CD4-positive, alpha-beta T cell treated with Interleukin-10 for 1 hour (primary cell): ENCODE measurements at places on chromosomes 3 and 15.

DNA sequence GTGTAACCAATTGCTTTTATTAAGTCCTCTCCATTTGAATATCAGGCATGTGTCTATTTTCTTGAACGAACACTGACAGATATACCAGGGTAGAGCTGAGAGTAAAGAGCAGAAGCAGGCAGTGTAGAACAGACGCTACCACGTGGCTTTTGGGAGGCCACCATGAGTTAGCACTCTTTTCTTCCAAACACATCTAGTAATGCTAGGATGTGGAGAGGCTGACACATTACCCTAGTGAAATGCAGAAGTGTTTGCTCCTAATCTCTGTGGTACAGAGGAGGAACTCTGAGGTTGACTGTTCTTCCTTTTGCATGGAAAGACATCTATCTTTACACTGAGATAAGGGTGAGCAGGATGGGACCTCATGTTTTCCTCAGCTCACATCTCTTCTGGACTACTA, 216.3 kb downstream of the SATB1 start:
- DNase-seq = no peak

DNA sequence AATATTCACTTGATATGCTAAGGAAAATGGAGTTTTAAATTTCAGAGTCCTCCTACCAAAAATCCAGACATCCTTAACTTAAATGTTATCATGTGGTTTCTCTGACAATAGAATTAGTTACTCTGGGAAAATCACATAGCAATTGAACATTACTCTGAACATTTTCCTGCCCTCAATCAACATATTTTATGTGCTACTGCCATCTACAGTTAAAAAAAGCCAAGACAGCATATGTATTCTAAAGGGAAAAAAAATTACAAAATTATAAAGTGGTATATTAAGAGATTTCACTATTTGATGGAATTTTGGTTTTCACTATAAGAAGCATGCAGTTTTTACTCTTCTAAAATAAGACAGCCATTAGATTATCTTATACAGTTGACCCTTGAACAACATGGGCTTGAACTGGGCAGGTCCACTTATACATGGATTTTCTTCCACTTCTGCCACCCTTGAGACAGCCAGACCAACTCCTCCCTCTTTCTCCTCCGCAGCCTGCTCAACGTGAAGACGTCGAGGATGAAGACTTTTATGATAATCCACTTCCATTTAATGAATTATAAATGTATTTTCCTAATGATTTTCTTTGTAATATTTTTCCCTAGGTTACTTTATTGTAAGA, 122.3 kb downstream of the ATP1B3 start:
- peak; percentile 9 for DNase-seq

DNA sequence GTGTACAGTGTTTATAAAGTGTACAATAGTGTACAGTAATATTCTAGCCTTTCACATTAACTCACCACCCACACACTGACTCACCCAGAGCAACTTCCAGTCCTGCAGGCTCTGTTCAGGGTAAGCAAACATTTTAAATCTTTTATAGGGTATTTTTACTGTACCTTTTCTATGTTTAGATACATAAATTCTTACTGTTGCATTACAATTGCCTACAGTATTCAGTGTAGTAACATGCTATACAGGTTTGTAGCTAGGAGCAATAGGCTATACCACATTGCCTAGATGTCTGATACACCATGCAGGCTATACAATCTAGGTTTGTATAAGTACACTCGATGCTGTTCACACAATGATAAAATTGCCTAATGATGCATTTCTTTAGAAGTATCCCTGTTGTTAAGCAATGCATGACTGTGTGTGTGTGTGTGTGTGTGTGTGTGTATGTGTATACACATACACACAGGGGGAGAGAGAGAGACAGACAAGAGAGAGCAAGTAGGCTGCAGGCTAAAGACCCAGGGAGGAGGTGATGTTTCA, 72.5 kb upstream of the PRR23C start:
- peak; percentile 5 for DNase-seq

DNA sequence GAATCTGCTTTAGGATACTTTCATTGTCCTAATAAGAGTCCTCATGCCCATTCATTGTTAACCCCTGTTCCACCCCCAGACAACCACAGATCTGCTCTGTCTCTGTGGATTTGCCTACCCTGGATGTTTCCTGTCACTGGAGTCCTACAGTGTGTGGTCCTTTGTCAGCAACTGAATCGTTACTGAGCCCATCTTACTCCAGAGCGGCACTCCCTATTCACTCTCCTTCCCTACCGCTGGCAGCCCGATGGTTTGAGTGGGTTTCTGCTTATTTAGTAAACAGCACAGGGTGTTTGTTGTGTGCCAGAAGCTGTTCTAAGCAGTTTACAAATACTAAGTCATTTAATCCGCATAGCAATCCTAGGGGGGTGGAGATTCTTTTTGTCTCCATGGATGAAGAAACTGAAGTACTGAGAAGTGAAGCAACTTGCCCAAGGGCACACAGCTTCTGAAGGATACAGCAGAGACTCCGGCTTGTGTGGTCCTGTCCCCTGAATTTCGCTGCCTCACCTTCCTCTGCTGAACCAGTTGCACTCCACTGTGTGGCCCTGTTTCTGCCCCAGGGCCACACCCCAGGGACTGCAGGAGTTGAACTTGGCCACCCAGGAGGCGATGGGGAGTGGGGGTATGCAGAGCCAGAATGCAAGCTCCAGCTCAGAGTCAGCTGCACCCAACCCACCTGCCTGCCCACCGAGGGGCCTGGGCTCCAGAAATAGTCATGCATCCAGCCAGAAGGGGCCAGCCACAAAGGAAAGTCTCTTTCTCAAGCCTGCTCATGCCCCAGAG, 56.5 kb upstream of the SLC6A1 start:
- DNase-seq = no peak

- no peak for DNase-seq
Measured at GRCh38 chr15:38201714-38202113, 50.9 kb upstream of the SPRED1 start.

DNA sequence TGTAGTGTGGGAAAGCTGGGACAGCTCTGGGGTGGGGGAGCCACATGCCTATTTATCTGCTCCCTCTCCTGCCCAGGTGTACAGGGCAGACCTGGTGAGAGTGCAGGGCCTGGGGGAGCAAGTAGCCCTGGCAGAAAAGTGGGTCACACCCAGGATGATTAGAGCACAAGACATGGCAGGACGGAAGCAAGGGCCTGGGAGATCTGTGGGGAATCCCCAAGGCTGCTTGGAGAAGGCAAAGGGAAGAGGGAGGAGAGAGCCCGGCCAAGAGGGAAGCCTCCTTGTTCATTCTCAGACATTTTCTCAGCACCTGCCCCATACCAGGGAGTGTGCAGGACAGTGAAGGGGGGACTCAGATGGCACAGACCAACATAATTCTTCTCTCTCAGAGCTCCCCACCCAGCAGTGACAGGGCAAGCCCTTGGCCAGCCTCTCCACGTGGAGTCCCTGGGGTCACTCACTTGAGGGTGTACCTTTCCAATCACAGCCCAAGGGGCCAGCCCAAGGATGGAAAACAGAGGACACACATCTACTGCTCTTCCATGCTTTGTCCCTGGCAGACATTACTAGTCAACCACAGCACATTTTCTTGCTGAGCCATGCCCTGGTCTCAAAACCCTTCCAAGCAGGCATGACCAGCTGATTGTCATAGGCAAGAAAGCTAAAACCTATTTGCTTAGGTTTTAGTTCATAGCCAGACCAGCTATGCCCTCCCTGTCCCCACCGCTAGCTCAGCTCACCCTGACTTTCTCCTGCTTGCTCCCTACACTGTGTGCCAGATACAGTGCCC, 4.9 kb upstream of the DUSP7 start:
- no peak for DNase-seq

DNA sequence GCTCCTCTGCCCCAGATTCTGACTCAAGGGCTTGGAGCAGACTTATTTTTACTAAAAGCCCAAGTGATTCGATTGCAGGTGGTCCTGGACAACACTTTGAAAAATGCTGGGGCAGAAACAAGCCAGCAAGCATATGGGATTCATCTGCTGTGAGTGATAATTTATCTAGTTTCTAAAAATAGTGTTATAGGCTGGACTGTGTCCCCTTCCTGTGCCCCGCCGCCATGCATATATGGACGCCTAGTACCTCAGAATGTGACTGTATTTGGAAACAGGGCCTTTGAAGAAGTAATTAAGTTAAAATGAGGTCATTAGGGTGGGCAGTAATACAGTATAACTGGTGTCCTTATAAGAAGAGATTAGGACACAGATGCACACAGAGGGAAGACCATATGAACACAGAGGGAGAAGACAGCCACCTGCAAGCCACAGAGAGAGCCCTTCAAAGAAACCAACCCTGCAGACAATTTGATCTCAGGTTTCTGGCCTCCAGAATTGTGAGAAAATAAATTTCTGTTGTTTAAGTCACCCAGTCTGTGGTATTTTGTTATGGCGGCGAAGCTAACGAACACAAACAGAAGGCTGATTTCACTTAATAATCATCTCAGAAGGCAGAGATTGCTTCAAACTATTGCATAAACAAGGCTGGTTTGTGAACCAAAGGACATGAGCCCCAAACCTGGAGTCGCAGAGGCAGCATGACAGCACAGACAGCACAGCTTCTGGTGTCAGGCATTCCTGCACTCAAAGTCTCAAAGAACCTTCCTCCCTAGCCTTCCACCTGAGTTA, 59.1 kb downstream of the CCNL1 start:
- DNase-seq = no peak

DNA sequence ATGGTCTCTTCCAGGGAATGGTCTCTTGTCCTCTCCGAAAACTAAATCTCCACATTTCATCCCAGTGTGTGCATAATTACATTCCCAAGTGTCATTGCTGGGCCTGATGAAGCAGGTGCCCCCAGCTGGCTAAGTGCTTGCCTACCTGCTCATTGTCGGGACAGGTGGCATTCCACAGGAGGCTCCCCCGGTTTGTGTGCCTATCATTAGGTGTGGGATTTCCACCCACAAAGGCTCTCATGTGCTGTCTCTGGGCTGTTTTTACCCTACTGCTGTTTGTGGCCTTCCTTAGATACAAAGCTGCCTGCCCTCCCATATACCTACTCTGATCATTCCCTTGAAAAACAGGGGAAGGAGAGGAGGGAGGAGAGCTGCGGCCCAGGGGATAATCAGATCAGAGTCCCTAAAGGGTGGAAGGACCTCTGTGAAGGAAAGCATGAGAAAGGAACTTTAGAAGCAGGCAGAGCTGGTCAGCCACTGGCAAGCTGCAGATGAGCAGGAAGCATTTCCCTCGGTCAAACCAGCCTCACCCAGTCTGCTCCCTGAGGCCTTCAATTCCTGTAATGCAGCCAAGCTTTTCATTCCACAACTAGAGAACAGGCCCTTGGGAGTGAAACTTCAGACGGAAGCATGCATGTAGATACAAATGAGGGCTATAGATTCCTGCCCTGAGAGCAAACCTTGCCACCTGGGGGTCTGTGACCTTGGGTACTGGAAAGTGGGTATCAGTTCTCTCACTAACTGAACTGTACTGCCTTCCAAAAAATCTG, 60.7 kb upstream of the HEG1 start:
- no peak for DNase-seq

- no peak for DNase-seq
Measured at GRCh38 chr3:43160664-43161063, 54.8 kb upstream of the POMGNT2 start.

DNA sequence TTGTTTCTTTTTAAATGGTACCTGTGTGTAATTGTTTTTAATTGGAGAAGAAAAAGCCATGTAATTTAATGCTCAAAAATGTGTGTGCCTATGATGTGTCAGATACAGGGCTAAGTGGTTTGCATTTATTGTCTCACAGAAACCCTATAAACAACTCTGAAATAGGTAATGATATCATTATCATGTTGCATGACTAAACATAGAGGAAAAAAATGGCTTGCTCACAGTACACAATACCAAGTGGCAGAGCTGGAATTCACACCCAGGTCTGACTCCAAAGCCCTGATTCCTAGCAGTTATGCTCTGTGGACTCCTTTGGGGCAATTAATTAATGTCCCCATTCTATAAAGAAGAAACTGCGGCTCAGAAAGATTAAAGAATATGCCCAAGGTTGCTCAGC, 237.4 kb upstream of the TRIM42 start:
- DNase-seq = no peak

DNA sequence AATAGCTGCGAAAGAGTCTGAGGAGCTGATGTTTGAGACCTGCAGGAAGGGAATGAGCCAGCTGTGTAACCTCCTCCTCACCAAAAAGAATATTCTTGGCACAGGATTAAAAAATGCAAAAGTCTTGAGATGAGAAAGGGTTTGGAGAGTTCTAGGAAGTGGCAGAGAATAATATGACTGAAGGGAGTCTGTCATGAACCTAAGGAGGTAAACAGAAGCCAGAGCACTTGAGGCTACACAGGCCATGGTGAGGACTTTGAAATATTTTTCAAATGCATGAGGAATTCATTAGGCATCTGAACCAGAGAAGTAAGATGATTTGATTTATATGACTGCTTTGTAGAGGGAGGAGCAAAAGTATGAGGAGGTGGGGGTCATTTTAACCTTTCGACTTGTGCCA, 347.8 kb downstream of the EPHA3 start:
- no peak for DNase-seq

DNA sequence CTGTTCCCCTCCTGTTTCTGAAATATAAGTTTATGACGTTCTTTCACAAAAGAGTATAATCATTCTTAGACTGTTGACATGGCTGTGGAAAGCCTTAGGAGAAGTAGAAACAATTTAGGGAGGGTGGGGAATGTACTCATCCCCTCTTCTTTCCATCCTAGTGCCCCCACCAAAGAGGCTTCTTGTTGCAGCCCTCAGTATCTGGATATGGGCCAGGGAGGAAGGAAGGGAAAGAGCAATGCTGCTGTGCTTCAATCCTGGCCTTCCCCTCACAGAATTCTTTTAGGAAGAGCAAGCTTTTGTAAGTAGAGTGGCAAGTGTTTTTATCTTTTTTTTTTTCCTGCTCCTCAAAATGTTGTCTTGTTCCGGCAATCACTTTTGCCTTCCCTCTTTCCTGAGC, 1.7 kb downstream of the INAFM2 start:
- DNase-seq = no peak

DNA sequence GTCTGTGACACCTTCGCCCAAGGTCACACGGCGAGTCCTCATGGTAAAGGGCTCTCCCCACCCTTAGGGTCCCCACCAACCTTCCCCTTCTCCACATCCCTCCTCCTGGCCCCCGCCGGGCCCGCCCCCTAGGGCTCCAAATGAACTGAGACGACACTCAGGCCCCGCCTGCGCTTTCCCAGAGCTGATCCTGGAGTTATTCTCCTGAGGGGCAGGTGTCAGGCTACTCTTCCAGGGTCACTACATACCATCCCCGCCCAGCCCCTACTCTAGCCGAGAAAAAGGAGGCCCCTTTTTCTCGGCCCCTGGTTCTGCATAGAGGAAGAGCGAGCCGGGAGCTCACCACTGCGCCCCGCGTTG, 292 bp downstream of the USP4 start:
- DNase-seq = peak; percentile 24

- DNase-seq = no peak
Measured at GRCh38 chr3:176633511-176633910, 563.8 kb downstream of the TBL1XR1 start.
